H7 (cell line): ENCODE measurements at places on chromosomes 13 and 19. TPM values are rescaled to one million over a fixed set of nuclear protein-coding genes. Genes with fewer than 3 reads are reported as not detected.

Gene PALM
- 28.7 and 34.6 TPM in 2 replicates for total RNA-seq

Gene PEPD
- 65.7 and 84.3 TPM in 2 replicates for total RNA-seq

Gene ZSCAN4
- total RNA-seq = not detected in 2 replicates

Gene VSTM1
- total RNA-seq = not detected in 2 replicates
